ENCODE measurements at places on chromosomes 5 and 9. TPM values are rescaled to one million over a fixed set of nuclear protein-coding genes. Genes with fewer than 3 reads are reported as not detected.
A peak's percentile ranks its signal among the peaks of the same experiment; 100 is the strongest.

The NDUFAF2 gene
- total RNA-seq = 47.8 TPM

The MLLT3 gene
- total RNA-seq = 30.7 TPM

The PCDHB12 gene
- total RNA-seq = 2.3 TPM

The PDE8B gene
- 23.5 TPM for total RNA-seq

The DNAI1 gene
- total RNA-seq = 11.5 TPM

The FBLL1 gene
- 36.8 TPM for total RNA-seq

The MAP1B gene
- 383 TPM for total RNA-seq

DNA sequence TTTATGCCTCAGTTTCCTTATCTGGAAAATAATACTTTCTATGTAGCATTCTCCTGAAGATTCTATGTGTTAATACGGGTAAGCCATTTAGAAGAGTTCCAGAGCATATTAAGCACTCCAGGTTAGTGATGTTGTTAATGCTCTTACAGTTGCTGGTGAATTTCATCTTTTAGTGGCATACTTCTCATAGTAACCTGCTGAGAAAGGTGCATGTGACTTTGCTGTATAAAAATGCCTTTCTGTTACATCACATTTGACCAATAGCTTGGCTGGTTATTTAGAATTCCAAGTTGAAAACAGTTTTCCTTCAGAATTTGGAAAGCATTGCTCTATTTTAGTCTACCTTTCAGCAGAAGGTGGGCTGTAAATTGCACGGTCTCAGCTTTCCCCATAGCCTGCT is 27.2 kb downstream of the GCNT1 start:
- ATAC-seq = no peak

- ATAC-seq = no peak
Observed at GRCh38 chr5:129359450-129359849, 100.6 kb upstream of the ADAMTS19 start.

GRCh38 chr5:66646570-66646969 is 50.4 kb downstream of the MAST4 start:
- ATAC-seq = peak; percentile 73

- peak; percentile 65 for ATAC-seq
Observed at GRCh38 chr9:21381448-21382339, 3.5 kb downstream of the IFNA2 start.

- ATAC-seq = no peak
Observed at GRCh38 chr9:99591770-99592169, 229.9 kb upstream of the NR4A3 start.

GRCh38 chr5:81188962-81189361 is 44.2 kb upstream of the CKMT2 start:
- no peak for ATAC-seq

DNA sequence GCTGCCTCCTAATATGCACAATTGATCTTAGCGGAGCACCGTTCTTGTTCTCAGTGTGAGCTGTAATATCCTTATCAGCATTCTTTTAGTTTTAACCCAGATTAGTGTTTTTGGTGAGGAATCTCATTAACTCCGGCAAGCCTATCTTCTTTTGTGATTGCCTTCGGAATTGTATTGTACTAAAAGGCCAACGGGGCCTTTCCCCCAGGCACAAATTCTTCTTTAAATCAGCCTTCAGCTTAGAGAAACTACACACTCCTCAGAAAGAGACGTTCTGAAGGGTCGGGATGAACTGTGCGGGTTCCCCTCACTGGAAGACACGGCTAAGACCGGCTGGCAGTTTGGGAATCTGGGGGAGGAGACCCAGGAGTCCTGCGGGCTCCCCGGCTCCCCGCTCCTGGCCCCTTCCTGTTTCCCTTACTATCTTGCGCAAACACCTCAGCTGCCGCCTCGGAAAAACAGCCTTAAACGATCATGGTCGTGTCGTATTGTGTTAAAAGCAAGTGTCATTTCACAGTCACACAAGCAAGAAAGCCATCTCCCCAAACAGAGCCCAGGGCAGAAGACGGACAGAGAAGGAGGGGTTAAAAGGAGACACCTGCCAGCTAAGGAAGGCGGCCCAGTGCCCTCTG is 353.1 kb upstream of the IRX2 start:
- ATAC-seq = no peak

DNA sequence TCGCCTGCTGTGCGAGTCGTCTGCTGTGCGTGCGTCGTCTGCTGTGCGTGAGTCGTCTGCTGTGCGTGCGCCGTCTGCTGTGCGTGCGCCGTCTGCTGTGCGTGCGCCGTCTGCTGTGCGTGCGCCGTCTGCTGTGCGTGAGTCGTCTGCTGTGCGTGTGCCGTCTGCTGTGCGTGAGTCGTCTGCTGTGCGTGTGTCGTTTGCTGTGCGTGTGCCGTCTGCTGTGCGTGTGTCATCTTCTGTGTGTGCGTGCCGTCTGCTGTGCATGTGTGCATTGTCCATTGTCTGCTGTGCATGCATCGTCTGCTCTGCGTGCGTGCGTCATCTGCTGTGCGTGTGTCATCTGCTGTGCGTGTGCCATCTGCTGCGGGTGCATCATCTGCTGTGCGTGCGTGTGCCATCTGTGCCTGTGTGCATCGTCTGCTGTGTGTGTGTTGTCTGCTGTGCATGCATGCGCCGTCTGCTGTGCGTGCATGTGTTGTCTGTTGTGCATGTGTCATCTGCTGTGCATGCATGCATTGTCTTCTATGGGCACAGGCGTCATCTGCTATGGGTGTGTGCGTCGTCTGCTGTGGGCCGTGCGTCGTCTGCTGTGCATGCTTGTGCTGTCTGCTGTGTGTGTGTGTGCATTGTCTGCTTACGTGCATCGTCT is 68.6 kb upstream of the IRX4 start:
- no peak for ATAC-seq

DNA sequence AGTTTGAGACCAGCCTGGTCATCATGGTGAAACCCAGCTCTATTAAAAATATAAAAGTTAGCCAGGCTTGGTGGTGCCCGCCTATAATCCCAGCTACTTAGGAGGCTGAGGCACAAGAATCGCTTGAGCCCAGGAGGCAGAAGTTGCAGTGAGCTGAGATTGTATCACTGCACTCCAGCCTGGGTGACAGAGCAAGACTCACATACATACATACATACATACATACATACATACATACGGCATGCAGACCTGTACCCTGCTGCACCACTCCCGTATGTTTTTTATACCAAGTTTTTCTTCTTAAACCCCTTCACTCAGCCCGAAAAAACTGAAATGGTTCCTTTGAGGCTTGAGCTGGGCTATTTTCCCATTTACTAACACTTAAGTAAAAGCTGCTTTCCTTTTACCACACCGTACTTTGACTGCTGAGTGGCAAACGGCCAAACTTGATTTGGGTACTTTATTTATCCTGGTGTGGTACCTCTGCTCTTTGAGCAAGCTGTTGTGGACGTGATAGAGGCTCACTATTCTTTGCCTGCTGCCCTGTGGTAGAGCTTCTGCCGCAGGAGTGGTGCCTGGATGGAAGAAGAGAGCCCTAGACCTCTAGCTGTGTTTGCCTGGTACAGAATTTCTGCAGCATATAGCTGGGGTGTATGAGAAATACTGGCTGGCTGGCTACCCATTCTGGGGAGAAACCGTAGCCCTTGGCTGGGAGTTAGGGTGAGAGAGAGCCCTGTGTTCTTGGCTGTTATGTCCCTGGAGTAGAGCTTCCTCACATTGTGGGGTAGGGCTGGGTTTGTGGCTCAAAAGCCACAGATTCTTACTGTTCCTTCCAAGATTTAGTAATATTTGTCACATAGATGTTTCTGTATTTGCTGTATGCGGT is 19.4 kb downstream of the IPO11 start:
- ATAC-seq = no peak

DNA sequence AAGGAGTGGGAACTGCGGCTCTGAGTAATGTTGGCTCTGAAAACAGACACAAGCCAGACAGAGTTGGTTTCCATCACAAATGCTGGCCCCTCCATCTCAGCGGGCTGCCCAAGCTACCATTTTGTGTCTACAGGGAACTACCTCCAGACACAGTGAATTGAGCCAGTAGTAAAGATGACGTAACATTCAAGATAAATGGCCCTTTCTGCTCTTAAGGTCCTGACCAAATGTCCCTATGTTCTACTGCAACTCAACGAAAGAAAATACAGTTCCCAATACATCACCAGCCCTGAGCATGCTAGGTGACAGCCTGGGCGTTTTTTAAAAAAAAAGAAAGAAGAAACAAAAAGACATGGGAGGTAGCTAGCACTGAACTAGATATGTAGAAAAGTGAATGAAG is 227.8 kb upstream of the RASEF start:
- ATAC-seq = peak; percentile 46

DNA sequence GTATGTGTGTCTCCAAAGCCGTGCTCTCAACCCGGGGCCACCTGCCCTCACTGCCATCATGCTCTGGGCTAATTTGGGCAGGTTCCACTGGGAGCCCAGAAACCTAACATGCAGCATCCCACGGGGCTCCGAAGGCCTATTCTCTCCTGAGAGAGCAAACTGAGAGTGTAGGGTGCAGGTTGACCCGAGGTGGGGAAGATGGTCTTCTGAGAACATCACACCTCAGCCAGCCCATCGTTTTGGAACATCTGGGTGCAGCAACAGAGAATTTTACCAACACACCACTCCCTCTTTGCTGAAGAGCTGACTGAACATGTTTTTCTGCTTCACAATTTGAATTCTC is 294.6 kb upstream of the TUT7 start:
- no peak for ATAC-seq

DNA sequence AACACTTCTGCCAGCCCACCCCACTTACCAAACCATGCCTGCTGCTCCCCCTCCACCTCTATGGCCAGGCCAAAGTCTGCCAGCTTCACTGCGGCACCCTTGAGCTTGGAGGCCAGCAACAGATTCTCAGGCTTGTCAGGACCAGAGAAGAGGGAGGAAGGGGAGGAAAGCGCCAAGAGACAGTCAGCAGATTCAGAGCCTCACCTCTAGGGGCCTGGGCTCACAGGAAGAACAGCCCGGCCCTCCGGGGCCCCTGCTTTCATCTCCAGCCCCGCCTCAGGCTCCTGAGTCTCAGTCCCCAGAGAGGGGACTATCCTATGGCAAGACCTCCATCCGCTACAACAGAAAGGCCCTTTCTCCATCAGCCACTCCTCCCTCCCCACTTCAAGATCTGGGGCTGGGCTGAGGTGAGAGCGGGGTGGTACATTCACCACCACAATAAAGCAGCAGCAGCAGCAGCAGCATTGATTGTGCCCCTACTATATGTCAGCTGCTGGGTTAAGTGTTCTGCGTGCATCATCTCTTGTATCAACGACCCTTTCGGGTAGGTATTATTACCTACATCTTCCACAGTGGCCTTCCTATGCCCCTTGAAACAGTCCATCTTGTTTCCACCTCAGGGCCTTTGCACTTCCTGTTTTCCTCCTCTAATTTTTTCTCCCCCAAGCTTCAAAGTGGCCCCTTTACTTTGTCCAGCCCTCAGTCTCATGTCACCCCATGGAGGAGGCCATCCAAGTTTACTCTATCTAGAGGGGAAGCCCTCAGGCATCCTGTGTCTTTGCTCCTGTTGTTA is 36.0 kb downstream of the CAMK2A start:
- no peak for ATAC-seq

- ATAC-seq = no peak
Observed at GRCh38 chr9:96523374-96523773, 73.4 kb downstream of the HABP4 start.

- no peak for ATAC-seq
Observed at GRCh38 chr5:10502130-10502529, 60.5 kb downstream of the ROPN1L start.

DNA sequence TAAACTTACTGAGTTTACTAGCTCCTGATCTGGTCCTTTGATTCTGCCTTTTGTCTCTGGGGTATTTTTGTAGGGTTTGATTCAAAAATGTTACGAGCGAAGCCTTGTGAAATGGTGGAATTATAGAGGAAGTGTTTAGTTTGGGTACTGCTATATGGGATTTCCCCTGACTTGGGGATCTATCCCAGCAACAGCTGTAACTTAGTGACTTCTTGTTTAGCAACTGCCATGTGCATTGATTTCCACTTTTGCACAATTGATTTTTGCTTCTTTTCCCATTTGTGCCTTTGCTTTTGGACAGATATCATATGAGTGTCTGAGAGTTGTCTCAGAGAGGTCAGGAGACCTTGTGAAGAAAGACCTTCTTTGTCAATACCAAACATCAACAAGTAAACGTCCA is 248.5 kb upstream of the DAP start:
- no peak for ATAC-seq

GRCh38 chr5:151491062-151491461 is 43.7 kb downstream of the SLC36A1 start:
- ATAC-seq = no peak

Data from motor neuron (in vitro differentiated cells).